ENCODE measurements at places on chromosomes 11 and 22.

DNA sequence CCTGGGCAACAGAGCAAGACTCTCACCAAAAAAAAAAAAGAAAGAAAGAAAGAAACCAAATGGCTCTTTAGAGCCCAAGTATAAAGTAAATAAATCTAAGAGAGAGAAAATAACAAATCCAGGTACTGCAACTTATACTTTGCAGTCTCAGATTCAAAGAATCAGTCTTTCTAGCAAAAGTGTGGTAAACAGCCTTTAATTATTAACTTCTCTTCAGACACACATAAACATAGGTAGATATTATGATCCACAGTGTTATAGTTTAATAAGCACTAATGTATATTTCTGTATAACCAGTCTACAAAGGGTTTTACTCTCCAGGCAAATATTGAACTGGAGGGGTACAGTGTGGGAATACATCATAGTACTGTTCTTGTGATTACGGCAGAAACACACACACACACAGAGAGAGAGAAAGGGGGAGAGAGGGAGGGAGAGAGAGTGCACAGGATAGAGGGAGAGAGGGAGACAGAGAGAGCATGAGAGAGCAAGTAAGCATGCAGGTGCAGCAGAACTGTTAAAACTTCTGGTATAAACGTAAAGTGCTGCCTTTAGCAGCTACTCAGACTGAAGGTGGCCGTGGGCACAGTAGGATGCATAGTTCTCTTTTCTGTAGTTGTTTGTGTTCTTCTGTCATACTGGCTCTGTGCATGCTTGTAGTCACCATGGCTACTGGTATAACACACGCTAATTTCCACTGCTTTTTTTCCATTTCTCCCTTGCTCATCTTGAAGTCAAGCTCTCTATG lies 32.3 kb downstream of the MTMR2 start:
- DNase-seq, result no peak

DNA sequence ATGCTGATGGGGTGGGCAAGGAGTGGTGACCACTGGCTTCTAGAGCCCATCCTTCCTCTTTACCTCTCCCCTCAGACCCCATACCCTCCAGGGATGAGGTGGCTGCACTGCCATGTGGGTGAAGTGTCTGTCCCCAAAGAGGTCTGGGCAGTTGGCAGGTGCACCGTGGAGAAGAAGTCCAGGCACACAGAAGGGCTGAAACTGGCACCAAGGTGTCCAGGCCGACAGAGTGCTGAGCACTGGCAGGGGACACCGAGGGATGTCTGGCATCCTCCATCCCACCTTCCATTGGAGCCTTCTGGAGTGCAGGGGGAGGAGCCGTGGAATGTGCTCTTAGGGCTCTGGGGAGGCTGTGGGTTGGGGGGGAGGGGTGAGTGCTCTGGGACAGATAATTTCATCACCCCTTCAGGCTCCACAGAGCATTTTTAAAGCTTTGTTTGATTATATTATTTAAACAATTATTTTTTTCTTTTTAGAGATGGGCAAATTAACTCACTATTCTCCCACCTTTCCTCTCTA lies 37.9 kb downstream of the PKNOX2 start:
- DNase-seq, result no peak

DNA sequence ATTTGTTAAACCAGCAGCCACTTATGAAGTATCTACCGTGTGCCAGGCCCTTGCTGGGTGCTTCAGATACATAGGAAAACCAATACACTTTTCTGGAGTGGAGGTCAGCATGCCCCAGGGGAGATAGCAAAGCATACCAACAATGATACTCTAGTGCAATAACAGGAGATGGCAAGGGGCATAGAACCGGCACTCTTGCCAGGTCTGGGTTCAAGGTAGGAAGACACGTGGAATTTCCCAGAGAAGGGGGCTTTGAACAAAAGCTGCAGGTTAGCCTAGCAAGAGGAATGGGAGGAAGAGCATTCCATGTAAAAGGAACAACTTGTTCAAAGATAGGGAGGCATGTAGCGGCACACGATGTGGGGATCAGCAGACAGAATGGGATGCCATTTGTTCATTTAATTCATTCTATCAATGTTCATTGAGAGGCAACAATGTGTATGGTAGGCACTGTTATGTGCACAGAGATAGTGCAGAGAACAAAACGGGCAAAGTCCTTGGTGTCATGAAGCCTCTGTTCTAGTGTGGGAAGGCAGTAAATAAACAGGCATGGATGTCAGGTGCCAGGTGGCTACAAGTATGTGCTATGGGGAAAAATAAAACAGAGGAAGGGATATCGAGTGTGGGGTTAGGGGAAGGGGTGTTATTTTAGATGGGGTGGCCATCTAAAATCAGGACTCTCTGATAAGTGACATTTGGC lies 162.6 kb upstream of the E2F8 start:
- no peak for DNase-seq

DNA sequence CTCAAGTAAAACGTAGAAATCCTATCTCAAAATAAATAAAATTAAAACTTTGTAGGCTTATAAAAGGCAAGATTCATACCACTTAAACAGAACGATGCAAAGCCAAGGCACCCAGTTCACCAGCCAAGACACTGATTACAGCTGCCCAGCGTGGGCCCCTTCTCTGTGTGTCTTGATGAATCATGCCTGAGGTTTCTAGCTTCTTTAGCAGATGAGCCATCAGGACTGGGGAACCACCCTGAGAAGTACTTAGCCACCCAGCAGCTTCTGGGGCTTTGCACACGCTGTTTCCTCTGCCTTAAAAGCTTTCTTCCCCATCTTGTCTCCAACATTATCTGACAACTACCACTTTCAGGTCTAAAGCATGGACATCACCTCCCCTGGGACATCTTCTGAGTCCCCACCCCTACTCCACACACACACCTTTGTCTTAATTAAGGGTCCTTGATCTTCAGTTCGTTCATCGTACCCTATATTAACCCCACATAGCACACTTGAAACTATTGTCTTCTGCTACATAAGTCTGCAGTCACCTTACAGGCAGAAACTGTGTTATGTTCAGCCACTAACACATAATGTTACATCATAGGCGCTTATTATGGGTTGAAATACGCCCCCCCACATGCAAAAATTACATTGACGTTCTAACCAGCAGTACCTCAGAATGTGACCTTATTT lies 8.7 kb upstream of the LAYN start:
- no peak for DNase-seq

- no peak for DNase-seq
These were observed 2.4 kb downstream of the SLC22A12 start for GRCh38 chr11:64593156-64594105.

DNA sequence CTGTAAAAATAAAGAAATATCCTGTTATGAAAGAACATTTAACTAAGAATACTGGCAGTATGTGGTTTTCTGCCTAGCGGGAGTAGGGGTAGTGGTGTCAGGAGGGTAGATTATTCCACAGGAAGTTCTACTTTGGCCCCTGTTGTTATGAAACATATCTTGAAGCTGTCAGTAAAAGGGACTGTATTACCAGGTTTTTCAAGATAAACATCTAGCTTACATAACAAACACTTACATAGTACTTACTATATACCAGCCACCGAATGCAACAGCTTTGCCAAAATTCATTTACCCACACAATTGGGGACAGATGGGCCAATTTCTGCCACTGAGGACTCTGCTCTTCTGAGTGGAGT lies 3.7 kb downstream of the TMEM123 start:
- DNase-seq, result no peak

GRCh38 chr22:35479985-35480550 lies 60.6 kb upstream of the RASD2 start:
- DNase-seq, result no peak

Data from H1 (cell line).